ENCODE measurements at places on chromosomes 12 and 14.

DNA sequence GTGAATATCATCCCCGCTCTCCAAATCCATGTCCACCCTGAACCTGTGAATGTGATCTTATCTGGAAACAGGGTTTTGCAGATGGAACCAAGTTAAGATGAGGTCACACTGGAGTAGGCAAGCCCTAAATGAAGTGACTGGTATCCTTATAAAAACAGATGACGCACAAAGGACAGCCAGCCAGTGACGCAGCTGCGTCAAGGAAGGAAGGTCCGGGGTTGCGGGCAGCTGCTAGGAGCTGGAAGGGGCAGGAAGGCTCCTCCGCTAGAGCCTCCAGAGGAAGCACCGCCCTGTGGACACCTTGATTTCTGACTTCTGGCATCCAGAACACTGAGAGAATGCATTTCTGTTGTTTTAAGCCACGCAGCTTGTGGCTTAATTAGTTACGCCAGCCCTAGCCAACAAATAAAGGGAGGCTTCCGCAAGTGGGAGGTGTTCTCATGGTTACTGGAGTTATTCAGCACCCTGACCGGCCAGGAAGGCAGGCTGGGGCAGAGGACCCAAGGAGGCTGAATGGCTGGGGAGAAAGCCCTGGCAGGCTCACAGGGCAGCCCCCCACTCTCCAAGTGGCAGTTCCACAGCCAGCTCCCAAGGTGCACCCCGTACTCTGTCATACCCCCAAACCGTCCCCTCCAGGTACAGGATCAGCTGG, 127.6 kb upstream of the NCOR2 start:
- no peak for DNase-seq

GRCh38 chr14:25396128-25396527, 346.2 kb upstream of the STXBP6 start:
- no peak for DNase-seq

GRCh38 chr12:49795654-49796105, 32.5 kb downstream of the NCKAP5L start:
- DNase-seq: no peak

DNA sequence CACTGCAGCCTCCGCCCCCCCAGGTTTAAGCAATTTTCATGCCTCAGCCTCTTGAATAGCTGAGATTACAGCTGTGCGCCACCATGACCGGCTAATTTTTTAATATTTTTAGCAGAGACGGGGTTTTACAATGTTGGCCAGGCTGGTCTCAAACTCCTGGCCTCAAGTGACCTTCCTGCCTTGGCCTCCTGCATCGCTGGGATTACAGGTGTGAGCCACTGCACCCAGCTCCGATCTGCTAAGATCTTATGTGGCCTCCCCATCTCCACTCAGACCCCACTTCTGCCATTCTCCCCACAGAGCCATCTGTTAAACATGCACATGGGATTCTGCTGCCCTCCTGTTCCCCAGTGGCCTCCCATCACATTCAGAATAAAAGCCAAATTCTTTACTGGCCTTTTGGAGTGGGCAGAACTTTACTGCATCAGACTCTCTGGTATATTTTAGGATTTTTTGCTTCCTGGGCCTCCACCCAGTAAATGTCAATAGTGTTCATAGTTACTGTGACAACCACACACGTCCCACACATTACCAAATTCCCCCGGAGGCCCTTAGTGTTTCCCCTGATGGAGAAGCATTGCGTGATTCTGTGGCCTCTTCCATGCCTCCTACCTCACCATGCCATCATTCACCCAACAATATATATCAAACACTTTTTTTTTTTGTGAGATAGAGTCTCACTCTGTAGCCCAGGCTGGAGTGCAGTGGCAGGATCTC, 96.3 kb downstream of the PTPN11 start:
- no peak for DNase-seq

DNA sequence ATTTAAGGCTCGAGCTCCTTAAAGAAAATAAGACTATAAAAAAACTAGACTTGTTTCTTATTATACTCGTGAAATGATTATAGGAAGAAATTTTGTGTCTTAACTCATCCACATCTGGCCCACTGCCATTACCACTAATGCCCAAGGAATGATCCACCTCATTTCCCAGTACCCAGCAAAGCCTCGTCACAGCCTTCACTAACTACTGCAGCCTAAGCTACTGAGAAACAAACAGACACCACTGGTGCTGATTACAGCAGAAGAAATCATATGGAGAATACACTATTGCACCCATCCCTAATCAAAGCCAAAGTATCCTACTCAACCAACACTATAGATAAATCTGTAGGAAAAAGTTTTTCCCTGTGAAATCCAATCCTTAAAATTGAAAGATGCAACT, 205.3 kb upstream of the NAV3 start:
- DNase-seq: no peak
